ENCODE measurements at places on chromosomes 16 and 17.

GRCh38 chr17:4364622-4365041 is 1.8 kb downstream of the UBE2G1 start:
- no peak for DNase-seq

GRCh38 chr17:50298018-50298417 is 23.8 kb downstream of the TMEM92 start:
- DNase-seq, result no peak

- DNase-seq, result no peak
These were observed 128.5 kb downstream of the IRX5 start for GRCh38 chr16:55059146-55059545.

DNA sequence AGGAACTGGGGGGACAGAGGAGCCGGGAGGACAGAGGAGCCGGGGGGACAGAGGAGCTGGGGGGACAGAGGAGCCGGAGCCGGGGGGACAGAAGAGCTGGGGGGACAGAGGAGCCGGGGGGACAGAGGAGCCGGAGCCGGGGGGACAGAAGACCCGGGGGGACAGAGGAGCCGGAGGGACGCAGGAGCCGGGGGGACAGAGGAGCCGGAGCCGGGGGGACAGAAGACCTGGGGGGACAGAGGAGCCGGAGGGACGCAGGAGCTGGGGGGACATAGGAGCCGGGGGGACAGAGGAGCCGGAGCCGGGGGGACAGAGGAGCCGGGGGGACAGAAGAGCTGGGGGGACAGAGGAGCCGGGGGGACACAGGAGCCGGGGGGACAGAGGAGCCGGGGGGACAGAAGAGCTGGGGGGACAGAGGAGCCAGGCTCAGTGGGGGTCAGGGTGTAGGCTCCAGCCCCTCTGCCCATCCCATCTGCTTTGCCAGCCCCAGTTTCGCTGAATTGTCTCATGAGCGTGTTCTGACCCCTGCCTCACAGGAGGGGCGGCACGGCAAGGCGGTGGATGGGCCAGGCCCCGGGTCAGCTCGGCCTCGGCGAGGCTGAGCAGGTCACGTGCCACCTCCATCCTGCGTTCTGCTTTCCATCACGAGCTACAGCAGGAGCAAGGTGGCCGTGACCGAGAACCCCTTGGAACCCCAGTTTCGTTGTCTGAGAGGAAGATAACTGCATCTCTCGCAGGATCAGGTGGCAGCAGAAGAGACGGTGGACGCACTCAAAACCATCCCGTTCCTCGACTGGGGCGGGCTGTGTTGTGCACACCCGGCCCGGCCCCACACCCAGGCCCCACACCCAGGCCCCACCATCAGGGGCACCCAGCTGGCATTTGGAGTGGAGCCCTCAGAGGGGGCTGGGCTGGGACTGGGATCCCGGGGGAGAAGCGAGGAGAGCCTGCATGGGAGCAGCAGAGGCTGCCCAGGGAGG is 26.1 kb upstream of the CBFA2T3 start:
- no peak for DNase-seq

DNA sequence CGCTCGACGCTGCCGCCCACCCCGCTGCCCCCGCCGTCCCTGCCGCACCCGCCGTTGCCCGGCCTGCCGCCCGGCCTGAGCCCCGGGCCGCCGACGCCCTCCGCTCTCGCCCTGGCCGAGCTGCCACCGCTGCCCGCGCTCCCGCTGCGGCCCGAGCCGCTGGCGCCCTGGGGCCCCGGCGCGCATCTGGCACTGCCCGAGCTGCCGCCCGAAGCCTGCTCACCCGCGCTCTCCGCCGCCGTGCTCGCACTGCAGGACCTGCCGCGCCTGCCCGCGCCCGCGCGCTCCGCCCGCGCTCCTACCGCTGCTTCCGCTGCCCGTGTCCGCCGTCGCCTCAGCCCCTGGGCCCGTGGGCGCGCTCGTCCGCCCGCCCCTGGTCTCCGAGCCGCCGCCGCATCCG is 8.4 kb upstream of the CLDN9 start:
- no peak for DNase-seq

GRCh38 chr16:67206838-67207248 is 7.9 kb downstream of the ELMO3 start:
- no peak for DNase-seq

DNA sequence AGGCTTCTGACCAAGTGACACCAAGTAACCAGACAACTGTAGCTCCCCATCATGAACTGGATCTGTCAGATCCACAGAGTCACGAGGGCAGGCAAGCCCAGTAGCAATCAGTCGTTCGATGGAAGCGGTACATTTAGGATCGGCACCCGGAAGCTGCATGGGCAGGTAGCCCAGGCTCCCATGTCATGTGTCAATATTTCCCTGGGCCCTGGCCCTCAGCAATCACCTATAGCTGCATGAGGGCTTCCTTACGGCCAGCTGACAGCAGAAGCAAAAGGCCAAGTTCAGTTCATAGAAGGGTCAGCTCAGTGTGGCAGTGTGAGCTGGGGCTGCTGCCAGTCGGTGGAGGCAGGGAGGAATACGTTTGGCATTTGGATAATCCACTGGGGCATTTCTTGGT is 31.8 kb downstream of the MRPS23 start:
- DNase-seq, result no peak

GRCh38 chr17:83194761-83195329 is 115.4 kb downstream of the METRNL start:
- no peak for DNase-seq

GRCh38 chr17:27854163-27854562 is 39.0 kb downstream of the LYRM9 start:
- no peak for DNase-seq

GRCh38 chr16:86651823-86652222 is 73.5 kb downstream of the FOXL1 start:
- DNase-seq, result no peak

DNA sequence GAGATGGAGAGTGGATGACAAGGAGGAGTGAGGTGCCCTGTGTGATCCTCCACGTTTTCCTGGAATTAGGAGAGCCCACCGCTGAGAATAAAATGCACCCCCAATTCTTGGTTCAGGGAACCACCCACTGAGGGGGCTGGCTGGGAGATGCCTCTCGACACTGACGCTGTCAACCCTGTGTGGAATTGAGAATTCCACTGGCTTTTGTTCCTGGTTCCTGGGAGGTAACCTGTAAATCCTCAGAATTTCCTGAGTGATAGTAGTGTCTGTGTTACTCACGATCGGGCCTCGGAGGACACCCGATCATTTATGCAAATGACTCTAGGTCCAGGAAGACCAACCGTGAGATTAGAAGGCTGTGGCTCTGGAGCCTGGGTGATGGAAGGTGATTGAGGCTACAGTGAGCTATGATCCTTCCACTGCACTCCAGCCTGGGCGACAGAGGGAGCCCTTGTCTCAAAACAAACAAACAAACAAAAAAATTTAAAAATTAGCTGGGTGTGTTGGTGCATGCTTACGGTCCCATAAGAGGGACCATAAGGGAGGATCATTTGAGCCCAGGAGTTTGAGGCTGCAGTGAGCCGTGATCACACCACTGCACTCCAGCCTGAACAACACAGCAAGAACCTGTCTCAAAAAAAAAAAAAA is 11.7 kb upstream of the PRPSAP1 start:
- DNase-seq, result no peak

DNA sequence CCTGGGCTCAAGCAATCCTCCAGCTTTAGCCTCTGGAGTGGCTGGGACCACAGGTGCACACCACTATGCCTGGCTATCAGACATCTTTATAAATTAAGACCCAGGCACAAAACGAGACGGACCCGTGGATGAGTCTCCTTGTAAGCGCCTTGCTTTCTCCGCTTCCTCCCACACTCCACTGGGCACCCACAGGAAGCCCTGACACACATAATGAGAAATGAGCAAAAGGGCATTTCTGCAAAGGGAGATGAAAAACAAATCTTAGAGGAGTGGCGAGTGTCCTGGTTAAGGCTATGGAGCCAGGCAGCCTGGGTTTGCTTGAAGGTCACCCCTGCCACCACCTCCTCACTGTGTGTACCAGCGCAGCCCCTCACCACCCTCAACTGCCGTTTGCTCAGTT is 56.3 kb downstream of the XYLT1 start:
- no peak for DNase-seq

- no peak for DNase-seq
These were observed 4.7 kb upstream of the DDX19A start for GRCh38 chr16:70342016-70342415.

- DNase-seq, result no peak
These were observed 20.7 kb downstream of the LIMD2 start for GRCh38 chr17:63679214-63679613.

- DNase-seq, result no peak
These were observed 182.1 kb downstream of the PCTP start for GRCh38 chr17:55932973-55933372.

DNA sequence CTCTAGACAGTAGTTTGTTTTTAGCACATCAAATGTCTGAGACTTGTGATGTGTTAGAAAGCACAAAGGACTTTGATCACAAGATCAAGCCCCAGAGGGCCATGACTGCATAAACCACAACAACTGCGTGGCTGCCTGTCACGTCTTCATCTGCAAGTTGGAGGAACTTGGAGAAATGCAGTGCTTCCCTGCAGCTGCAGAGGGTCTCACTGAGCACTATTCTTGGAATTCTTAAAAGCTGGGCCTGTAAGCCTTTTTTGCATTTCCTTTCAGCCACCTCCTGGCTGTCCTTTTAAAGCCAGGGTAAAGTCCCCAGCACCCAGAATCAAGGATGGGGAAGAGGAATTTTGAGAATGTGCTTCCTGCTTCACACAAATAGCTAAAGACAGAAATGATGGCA is 431.3 kb downstream of the MAF start:
- no peak for DNase-seq

DNA sequence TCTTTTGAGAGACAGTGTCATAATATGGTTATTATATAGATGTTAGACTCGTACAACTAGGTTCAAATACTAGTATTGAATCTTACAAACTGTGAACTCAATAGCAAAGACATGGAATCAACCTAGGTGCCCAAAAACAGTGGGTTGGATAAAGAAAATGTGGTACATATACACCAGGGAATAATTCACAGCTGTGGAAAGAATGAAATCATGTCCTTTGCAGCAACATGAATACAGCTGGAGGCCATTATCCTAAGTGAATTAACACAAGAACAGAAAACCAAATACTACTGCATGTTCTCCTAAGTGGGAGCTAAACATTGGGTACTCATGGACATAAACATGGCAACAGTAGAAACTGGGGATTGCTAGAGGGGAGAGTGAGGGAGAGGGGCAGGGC is 8.1 kb downstream of the PHKB start:
- DNase-seq, result no peak

- DNase-seq, result no peak
These were observed 67.0 kb downstream of the PITPNC1 start for GRCh38 chr17:67443931-67444595.

GRCh38 chr17:64635647-64636305 is 26.3 kb downstream of the SMURF2 start:
- no peak for DNase-seq

DNA sequence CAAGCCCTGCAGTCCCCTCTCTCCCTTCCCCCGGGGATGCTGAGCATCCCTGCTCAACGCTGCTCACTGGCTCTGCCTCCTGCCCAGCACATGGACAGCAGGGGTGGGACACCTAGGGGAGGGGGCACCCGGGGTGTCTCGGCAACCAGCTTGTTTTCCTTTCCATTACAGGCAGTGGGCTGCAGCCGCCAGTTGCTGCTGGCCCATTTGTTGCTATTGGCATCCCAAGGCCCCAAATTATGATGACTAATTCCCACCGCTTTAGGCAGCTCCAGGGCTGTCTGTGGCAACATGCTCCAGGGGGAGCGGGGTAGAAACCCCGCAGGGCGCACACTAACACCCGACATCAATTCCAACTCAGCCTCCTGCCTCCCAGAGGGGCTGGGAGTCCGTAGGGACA is 4.9 kb downstream of the SDK2 start:
- no peak for DNase-seq

DNA sequence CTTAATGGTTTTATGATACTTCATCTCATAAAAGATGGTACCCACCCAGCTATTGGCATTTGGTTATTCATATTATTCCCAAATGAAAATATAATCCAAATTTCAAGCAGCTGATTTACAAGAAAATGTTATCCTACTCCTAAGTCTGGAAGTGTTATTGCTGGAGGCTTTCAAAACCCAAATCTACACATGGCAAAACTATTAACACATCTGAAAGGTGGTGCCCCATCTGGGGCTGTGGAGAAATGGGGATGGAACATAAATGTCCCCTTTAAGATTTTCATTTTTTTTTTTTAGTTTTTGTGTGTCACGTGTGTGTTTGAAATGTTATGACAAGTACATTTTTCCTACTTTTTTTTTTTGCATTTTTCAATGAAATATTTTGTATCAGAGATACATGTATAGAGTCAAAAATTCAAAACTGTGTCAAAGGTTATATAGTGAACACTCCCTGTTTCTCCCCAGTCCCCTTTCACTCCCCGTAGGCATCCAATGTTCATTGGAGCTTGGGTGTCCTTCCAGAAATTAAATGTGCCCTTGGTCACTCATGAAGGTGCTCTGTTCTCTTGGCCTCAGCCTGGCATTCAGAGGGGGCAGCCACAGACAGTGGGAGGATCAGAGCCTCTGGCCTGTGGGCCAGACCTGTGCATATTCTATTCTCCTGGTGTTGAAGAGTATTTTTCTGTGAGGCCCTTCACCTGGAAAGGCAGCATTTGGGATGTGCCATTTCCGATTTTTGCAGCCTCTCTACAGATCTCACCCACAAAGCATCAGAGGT is 79.1 kb downstream of the CLEC16A start:
- no peak for DNase-seq

- DNase-seq, result no peak
These were observed 753 bp downstream of the SLC16A11 start for GRCh38 chr17:7043182-7043496.

- no peak for DNase-seq
These were observed 10.2 kb downstream of the TELO2 start for GRCh38 chr16:1503110-1503955.

DNA sequence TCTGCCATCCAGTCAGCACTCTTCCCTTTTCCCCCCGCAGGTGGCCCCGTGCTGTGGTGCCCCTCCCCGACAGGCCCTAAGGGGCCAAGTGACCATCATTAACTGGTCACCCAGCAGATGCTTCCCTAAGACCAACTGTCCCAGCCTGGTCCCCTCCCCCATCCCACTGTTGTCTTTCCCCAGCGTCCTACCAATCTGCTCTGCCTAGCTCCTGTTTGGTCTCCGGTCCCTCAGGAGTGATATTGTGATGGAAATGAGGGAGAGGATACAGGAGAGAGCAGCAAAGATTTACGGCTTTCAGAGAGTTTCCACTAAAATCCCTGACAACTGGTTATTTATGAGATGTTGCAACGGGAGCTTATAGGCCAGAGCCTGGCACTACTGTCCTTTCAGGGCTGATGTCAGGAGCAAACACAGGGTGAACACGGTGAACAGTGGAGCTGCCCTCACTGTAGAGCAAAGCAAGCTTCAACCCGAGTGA is 1.4 kb upstream of the TTLL6 start:
- no peak for DNase-seq

DNA sequence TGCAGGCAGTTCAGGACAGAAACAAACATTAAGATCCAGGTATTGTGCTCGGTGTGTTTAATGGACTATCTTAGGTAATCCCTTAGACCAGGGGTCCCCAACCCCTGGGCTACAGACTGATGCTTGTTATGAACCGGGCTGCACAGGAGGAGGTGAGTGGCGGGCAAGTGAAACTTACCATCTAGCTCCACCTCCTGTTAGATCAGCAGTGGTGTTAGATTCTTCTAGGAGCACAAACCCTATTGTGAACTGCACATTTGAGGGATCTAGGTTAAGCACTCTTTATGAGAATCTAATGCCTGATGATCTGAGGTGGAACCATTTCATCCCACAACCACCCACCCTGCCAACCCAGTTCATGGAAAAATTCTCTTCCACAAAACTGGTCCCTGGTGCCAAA is 37.8 kb upstream of the ASIC2 start:
- DNase-seq, result no peak

- DNase-seq, result no peak
These were observed 235.8 kb downstream of the MAP2K4 start for GRCh38 chr17:12256380-12256995.

Data from activated CD8-positive, alpha-beta memory T cell treated with anti-CD3 and anti-CD28 coated beads for 4 hours (primary cell).